Activated naive CD4-positive, alpha-beta T cell (primary cell): ENCODE measurements at places on chromosomes 5 and 9.
A peak's percentile ranks its signal among the peaks of the same experiment; 100 is the strongest.

DNA sequence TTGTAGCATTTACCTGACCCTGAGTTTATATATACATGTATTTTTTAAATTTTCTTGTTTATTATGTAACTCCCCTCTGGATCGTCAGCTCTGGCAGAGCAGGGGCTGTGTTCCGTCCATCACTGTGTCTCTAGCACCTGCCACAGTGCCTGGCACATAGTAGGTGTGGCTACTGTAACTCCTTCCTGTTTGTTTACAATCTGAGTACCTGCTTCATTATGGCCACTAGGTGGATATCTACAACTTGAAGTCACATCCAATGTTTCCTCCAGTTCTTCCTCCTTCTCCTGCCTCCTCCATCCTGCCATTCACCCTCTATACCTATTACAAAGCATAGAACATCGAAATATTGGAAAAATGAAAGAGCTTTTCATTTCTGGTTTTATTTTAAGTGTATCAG, 14.2 kb upstream of the PPP1R2B start:
- no peak for DNase-seq

GRCh38 chr9:99870126-99870525, 36.3 kb upstream of the STX17 start:
- DNase-seq: no peak

DNA sequence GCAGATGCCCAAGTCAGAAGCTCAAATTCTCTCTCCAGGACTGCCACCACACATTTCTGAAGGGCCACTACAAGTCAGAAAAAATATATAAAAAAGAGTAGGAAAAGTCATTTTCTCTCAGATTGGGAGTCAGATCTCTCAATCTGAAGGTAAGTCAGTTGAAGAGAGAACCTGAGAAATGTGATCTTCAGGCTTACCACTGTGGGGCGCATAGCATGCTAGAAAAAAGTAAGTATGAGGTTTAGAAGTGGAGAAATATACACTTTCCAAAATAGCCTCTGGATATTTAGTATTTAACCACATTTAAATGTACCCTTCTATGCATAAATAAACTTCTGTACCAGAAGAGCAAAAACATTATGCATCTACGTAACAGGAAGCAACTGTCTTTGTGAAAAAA, 800.7 kb upstream of the CTNND2 start:
- no peak for DNase-seq

DNA sequence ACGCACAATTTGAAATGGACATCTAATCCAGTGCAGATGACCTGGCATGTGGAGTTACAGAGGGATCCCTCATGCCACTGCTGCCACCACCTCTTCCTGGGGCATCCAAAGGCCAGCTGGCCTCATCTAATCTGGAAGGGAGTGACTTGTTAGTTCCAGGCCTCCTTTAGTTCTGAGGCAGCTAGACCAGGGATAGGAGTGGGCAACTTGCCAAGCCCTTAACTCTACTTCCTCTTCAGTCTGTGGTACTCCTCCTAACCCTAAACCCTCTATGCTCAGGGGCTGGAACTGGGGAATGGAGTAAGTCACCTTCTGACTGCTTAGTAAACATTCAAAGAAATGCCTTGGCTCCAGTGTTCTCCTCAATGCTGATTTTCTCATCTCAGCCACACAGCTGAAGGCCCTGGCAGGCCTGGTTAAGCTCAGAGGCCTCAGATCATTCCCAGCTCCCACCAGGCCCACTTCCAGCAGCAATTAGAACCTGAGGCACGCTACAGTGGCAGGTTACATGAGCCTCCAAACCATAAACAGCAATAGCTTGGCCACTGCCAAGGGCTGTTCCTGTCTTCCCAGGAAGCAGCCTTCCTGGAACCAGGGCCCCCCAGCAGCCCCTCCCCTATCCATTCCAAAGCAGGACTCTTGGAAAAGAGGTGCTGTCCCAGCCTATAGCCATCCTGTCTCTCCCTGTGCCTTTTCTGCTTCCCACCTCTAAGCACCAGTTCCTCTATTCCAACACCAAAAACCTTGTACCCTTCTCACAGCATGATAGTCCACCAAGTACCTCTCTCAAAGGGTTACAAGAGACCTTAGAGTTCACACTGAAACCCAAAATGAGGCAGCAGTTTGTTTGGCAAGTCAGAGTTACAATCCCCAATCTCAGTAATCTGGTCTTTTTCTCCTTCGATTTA, 2.0 kb downstream of the EIF4EBP3 start:
- DNase-seq: no peak

- DNase-seq: peak; percentile 54
Measured at GRCh38 chr5:42756606-42757601, at the start of gene CCDC152. CCDC152 (plus strand) TSS chr5:42756818; CDS start chr5:42759122, 2,304 bp downstream.

GRCh38 chr9:2849941-2850340, 6.0 kb upstream of the PUM3 start:
- no peak for DNase-seq
